KBM-7 (cell line): ENCODE measurements at places on chromosomes 5 and 9.

GRCh38 chr5:34517249-34517648, 138.9 kb upstream of the RAI14 start:
- DNase-seq, result no peak

DNA sequence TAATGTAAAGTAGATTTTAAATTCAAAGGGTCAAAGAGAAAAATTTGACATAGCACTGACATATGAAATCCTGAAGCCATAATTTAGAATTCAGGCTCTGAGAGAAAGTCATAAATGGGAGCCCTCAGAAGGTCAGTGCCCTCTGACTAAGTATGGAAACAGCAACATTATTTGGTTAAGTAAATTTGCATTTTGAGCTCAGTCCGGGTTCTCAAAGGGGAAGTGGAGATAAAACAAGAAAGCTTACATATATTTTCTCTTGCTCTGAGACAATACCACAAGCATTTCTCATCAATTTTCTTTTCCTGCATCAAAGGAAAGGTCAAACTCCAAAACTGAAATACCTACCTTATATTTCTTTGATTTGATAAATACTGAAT, 348.0 kb downstream of the SEMA5A start:
- no peak for DNase-seq

DNA sequence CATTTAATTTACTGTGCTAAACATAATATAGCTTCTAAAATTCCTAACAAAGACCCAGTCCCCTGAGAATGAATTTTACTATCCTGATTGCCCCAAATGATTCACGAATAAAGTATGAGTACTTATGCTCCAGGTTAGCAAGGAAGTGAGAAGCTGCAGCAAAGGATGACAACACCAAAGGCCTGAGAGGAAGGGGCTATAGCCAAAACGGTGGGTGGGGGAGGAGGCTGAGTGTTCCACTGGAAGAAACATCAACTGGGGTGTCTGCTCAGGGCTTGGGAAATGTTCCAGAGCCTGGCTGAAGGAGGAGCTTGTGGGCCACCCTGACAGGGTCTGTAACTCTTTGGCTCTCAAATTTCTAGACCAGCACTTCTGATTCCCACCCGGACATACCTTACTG, 157.3 kb downstream of the ADAMTS12 start:
- no peak for DNase-seq

DNA sequence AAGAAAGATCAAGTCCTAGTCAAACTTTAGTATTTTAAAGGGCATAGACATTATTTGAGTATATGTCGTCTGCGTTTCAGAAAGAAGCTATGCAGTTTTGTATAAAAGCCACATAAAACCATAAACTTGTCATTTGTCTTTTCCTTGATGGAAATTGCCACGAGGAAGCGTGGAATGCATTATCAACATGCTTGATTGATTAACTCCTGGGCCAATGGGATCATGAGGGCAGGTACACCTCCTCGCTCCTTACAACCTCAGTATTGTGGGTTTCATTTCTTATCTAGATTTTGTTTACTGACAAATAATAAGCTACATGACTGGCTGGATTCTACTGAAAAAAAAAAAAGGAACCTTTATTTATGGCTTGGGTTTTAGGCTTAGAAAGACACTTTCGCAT, 122.5 kb upstream of the RFX3 start:
- DNase-seq, result no peak

GRCh38 chr9:125146247-125146646, 2.9 kb upstream of the SCAI start:
- no peak for DNase-seq

DNA sequence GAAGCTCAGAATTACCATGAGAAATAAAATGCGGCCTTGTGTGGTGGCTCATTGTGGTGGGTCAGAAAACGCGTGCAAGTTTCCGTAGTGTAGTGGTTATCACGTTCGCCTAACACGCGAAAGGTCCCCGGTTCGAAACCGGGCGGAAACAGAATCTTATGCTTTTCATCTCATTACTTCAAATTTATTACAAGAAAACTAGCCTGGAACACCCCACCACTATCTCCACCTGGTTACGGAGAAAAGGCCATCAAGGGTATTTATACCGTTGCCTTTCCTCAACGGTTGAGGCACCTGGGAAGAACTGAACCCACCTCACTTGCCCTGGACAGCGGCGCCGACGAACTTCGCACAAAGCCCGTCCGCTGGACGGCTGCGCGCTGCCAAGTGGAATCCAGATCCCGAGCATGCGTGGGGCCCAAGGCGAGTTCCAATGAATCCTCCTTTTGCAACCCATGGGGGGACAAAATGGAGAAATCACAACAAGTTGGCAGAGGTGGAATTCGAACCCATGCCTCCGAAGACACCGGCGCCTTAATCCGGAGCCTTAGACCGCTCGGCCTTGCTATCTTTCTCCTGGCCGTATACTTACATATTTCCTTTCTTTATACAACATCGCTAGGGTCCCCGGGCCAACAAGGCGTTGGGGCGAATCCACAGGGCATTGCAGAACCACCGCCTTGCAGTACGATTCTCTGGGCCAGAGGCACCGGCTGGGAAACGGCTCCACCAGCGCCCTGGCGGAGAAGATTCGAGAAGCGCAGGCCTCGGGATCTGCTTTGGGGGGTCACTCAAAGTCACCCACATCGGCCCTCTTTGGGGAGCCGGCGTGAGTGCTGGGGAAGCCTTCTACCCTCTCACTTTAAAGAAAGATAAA, 16.9 kb downstream of the OR2V2 start:
- no peak for DNase-seq
